Stimulated activated CD8-positive, alpha-beta memory T cell treated with anti-CD3 and anti-CD28 coated beads, Interleukin-2, amount 100 ng/mL, for 1 hour (primary cell): ENCODE measurements at places on chromosomes 7 and 10.

- DNase-seq = no peak
Observed at GRCh38 chr7:128530855-128531104, 54.2 kb downstream of the METTL2B start.

DNA sequence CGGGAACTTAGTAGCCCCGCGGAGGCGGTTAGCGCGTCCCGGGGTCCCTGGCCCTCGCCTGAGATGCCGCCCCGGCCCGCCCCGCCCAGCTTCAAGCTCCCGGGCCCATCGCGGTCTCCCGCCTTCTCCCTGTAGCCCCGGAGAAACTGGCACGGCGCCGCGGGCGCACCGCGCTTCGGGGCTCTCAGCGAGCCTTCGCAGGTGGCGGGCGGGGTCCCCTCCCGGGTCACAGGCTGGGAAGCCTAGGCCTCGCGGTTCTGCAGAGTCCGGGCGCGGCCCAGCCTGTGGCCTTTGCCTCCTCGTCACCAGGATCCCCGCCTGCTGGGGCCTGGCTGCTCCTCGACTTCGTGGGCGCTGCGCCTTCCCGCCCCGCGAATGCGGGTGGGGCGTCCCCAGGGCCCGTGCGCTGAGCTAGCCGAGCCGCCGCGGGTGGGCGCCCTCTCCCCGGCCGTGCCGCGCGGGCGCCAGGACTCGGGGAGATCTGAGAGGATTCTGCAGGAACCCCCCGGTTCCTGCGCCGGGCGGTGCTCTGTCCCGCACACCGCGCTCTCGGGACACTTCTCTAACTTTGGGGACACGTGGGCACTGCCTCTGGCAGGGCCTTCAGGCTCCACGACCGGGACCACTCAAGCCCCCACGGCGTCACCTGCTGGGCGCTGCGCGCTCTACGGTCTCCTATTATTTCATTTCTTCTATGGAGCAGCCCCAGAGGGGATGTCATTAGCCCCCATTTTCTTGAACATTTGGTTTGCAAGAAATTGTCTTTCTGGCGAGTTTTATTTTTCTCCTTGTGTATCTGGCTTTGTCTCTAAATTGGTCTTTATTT, 682 bp upstream of the RGS10 start:
- peak; percentile 28 for DNase-seq

- no peak for DNase-seq
Observed at GRCh38 chr10:68082872-68083271, 7.8 kb upstream of the HERC4 start.

DNA sequence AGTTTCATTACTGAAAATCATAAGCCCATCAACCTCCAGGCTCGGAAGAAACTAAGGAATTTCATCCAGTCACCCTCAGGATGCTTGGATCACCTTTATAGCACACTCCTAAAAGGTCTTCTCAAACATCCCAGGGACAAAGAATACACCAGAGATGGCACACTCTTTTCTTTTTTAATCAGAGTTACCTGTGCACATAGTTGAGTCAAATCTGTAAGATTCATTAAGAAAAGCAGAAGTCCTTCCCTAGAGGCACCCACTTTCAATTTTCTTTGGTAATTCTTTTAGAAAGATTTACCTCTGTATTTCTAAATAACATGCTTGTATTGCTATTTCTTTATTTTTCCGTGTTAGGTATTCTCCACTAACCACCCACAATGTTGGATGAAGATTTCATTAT, 50.6 kb upstream of the IL6 start:
- no peak for DNase-seq

DNA sequence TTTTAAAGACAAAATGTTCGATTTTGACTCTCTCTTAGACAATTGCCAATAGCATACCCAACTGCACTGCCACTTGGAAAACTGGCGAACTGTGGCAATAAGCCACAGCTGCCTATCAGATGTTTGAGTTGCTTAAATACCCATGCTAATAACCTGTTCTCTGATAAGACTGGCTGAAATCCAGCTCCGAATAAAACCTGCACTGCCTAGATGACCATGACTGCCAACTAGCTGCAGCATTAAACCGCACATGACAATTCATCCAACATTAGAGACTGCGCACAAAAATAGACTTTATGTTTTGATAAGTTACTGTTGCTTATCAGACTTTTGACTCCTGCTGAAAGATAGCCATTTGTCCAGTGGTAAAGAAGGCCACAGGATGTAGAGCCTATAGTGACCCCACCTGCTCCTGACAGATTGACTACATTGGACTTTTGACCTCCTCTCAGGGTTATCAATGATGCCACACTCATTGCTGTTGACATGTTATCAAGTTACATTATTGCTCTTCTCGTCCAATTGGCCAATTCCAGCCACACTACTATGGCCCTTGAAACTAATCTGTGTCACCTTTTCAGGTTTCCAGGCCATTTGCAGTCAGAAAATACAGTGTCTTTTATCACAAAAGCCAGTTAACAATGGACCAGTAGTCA, 299.0 kb downstream of the HGF start:
- DNase-seq = no peak
